ENCODE measurements at places on chromosomes 7 and 10.
A peak's percentile ranks its signal among the peaks of the same experiment; 100 is the strongest.

DNA sequence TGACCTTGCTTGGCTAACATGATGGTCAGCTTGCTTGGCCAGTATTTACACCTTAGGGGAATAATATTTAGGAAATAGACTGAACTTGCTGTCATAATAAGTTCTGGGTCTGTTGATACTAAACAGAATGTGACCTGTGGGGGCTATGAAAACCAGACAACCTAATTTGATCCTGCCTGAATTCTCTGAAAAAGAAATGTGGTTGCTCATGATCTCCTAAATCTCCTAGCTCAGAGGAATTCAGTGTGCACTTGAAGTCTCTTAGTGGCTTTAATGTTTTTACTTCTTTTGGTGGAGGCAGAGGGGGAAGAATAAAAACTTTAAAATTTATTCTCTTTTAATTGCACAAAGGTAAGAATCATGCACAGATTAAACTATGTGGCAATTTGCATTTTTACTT is 205.2 kb downstream of the SEC23IP start:
- DNase-seq, result no peak

DNA sequence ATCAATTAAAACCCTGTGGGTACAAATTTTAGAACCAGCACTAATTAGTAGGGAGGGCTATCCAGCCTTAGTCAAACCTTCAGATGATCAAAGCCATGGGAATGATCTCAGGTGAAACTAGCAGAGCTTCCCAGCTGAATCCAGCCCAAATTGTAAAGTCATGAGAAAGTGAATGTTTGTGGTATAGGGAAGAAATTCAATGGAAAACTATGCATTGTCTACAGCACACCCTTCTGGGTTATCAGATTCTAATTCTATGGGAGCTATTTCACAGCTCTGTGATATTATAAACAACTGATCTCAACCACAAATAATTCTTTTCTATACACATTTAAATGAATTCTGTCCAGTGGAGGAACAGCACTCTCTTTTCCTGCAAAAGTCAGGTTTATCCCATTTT is 24.6 kb upstream of the BMPER start:
- no peak for DNase-seq

DNA sequence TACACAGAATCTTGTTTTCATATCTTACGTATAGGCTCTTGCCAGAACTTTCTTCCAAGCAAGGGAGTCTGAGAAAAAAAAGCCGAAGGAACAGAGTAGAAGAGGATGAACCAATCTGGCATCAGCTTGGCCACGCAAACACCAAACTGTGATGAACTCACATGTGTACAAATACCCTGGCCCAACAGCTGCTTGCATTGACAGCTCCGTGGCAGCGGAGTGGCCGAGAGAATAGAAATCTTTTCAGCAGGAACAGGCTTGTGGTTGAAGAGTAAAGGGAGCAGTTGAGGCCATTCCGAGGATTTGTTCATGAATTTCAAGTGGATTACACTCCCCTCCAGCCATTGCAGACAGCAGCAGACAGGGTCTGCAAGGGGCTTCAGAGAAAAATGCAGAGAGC is 173.8 kb upstream of the PLXNA4 start:
- DNase-seq, result no peak

GRCh38 chr7:23449941-23450340 is 20.4 kb downstream of the IGF2BP3 start:
- DNase-seq, result no peak

GRCh38 chr10:98134117-98134430 is 383 bp upstream of the R3HCC1L start:
- DNase-seq, result no peak

GRCh38 chr7:17787257-17787656 is 153.0 kb downstream of the SNX13 start:
- no peak for DNase-seq

- peak; percentile 3 for DNase-seq
These were observed 204.9 kb upstream of the NPSR1 start for GRCh38 chr7:34453150-34453549.

DNA sequence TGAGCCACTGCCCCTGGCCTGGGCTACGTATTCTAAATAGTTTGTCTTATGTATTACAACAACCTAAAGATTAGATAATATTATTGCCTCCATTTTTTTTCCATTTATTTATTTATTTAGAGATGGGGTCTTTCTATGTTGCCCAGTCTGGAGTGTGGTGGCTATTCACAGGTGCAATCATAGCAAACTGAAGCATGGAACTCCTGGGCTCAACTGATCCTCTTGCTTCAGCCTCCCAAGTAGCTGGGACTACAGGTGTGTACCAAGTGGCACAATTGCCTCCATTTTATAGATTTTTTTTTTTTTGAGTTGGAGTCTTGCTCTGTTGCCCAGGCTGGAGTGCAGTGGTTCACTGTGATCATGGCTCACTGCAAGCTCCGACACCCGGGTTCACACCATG is 6.5 kb upstream of the TRA2A start:
- DNase-seq, result no peak

DNA sequence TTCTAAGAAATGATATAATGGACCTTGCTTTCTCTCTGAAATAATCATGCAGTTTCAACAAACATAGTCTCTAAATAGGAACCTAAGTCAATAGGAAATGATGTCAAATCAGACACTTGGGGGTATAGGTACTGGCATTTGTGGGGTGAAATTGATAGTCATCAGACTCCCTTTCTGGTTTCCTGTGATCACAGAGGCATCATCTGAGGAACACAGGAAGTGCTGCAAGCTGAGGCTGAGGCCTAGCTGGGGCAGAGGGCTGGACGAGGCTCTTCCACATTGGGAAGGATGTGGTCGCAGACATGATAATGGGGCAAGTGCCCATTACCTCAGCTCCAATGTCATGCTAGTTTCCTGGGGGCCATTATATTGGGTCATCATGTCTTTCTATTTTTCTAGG is 33.5 kb upstream of the TARP start:
- no peak for DNase-seq

GRCh38 chr7:108114117-108114841 is 15.9 kb downstream of the LAMB4 start:
- no peak for DNase-seq

GRCh38 chr7:111006691-111007090 is 84.2 kb upstream of the LRRN3 start:
- no peak for DNase-seq

- peak; percentile 64 for DNase-seq
These were observed 472.8 kb downstream of the KCNMA1 start for GRCh38 chr10:77164616-77165311.
